Activated CD4-positive, alpha-beta T cell treated with anti-CD3 and anti-CD28 coated beads, Interleukin-2, amount 50 U/mL, for 4 hours (primary cell): ENCODE measurements at places on chromosomes 3 and 15.

- no peak for DNase-seq
Measured at GRCh38 chr3:186225603-186226002, 116.7 kb upstream of the ETV5 start.

DNA sequence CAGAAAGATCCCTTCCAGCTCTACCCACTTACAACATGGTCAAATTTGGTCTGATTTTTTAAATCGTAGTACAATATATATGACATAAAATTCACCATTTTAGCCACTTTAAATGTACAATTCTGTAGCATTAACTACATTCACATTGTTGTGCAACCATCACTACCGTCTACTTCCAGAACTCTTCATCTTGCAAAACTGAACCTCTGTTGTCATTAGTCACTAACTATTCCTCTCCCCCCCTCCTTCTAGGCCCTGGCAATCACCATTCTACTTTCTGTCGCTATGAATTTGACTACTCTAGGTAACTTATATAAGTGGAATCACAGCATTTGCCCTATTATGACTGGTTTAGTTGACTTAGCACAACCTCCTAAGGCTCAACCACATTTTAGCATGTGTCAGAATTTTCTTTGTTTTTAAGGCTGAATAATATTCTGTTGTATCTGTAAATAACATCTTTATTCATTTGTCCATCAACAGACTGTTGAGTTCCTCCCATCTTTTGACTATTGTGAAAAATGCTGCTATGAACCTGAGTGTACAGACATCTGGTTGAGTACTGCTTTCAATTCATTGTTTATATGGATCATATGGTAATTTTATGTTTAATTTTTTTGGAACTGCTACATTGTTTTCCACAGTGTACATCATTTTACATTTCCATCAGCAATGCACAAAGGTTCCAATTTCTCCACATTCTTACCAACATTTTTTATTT lies 35.5 kb upstream of the CCR2 start:
- DNase-seq, result no peak

GRCh38 chr15:37289109-37289765 lies 188.9 kb upstream of the MEIS2 start:
- DNase-seq, result no peak

- DNase-seq, result no peak
Measured at GRCh38 chr3:129231331-129232119, 17.9 kb upstream of the COPG1 start.

- no peak for DNase-seq
Measured at GRCh38 chr15:79966634-79967297, 4.2 kb downstream of the BCL2A1 start.

GRCh38 chr15:34366271-34367065 lies 528 bp downstream of the LPCAT4 start:
- no peak for DNase-seq

DNA sequence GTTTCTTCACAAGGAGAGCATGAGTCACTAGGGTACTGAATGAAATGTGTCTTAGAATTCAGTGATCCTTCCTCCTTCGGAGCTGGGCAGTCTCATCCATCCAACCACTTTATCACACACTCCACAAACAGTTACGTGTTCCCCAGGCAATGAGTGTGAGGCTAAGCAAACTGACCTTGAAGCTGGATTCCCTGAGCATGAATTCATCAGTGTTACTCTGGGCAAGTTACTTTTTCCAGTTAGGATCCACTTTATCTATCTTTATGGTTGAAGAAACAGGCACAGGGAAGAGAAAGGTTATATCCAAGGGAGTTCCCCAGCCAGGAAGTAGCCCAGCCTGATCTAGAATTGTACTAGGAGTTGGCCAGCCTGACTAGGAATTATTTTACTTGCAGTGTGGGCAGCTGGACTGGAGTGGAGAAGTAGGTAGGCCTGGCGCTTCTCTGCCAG lies 17.1 kb upstream of the GCNT3 start:
- no peak for DNase-seq

- no peak for DNase-seq
Measured at GRCh38 chr3:132001036-132001435, 33.8 kb downstream of the CPNE4 start.

GRCh38 chr3:100891033-100891432 lies 102.2 kb downstream of the ABI3BP start:
- DNase-seq, result no peak

GRCh38 chr3:11956781-11957180 lies 47.4 kb upstream of the SYN2 start:
- no peak for DNase-seq

DNA sequence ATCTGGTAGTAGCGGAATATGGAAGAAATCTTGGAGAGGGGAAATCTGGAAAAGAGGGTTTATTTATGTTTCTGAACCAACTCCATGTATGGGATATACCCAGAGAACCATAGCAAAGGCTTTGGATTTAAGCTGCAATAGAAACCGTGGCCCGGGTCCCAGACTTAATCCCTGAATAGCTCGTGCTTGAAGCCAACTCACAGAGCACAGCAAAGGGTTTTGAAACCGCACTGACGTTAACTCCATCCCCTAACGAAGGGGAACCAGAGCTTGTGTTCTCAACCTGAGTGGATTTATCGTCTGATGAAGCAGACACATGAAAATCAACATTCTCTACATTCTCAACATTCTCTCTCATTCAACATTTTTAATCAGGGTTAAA lies 154.6 kb downstream of the APBA2 start:
- no peak for DNase-seq
